ENCODE measurements at places on chromosomes 11 and 22. TPM values are rescaled to one million over a fixed set of nuclear protein-coding genes. Genes with fewer than 3 reads are reported as not detected.

- DNase-seq, result no peak
Observed at GRCh38 chr11:102640946-102641345, 15.8 kb upstream of the MMP20 start.

GRCh38 chr11:46127150-46127638, 5.9 kb upstream of the PHF21A start:
- peak; percentile 45 for DNase-seq

DNA sequence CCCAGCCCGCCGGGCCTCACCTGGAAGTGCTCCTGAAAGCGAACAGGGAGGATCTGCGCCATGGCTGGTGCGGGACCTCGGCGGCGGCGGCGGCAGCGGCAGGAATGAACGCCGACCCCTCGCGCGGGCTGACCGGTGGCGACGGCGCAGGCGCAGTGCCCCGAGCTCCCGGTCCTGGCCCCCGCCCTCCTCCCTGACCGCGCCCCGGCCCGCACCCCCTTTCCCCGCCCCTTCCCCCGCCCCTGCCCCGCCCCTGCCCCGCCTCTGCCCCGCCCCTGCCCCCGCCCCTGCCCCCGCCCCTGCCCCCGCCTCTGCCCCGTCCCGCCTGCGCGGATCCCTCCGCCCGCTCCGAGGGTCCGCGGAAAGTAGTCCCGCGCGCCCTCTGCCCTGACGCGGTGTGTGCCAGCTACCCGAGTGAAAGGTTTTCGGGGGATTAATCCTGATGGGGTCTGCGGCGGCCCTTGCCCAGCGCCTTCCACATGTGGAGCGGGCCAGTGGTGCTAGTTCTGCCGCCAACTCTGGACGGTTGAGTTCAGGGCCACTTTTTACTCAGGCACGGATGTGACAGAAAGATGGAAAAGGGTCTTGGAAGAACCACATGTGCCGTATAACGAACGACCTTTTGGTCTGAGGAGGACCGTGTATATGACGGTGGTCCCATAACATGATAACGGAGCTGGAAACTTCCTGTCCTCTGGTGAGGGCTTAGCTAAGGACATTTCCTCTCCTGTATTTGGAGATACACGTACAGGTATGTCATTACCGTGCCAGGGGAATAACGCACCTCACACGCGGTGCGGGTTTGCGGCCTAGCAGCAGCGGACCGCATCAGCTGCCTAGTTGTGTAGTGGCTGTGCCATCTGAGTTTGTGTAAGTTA, at the start of gene CLTCL1:
Gene CLTCL1, minus strand, starts transcription at position 140 of the 878 bp plus-strand sequence. Its CDS starts 78 bp downstream, at position 62.
- DNase-seq, result peak; percentile 67

- no peak for DNase-seq
Observed at GRCh38 chr11:73266646-73267020, 5.5 kb upstream of the P2RY6 start.

Gene GPHA2
- not detected for total RNA-seq

Gene TBX1
- total RNA-seq, result 2.8 TPM

Gene OR4C16
- not detected for total RNA-seq

All from fibroblast of the aortic adventitia (primary cell).